Stomach (tissue), 19 donors: ENCODE measurements at places on chromosomes 13 and 19. TPM values are rescaled to one million over a fixed set of nuclear protein-coding genes. Genes with fewer than 3 reads are reported as not detected.

KIR2DL4 gene
- polyA plus RNA-seq: not detected

CGB8 gene
- polyA plus RNA-seq: not detected

YJEFN3 gene
- polyA plus RNA-seq: 4.9 TPM

PIP5K1C gene
- 12.5 TPM for polyA plus RNA-seq

ERICH4 gene
- polyA plus RNA-seq: not detected

PLK5 gene
- 0.80 TPM for polyA plus RNA-seq

POU4F1 gene
- polyA plus RNA-seq: not detected
